Progenitor cell of endocrine pancreas (in vitro differentiated cells): ENCODE measurements at places on chromosomes 11 and 22. TPM values are rescaled to one million over a fixed set of nuclear protein-coding genes. Genes with fewer than 3 reads are reported as not detected.

VSIG10L2 gene
- not detected in 2 replicates for total RNA-seq

DNA sequence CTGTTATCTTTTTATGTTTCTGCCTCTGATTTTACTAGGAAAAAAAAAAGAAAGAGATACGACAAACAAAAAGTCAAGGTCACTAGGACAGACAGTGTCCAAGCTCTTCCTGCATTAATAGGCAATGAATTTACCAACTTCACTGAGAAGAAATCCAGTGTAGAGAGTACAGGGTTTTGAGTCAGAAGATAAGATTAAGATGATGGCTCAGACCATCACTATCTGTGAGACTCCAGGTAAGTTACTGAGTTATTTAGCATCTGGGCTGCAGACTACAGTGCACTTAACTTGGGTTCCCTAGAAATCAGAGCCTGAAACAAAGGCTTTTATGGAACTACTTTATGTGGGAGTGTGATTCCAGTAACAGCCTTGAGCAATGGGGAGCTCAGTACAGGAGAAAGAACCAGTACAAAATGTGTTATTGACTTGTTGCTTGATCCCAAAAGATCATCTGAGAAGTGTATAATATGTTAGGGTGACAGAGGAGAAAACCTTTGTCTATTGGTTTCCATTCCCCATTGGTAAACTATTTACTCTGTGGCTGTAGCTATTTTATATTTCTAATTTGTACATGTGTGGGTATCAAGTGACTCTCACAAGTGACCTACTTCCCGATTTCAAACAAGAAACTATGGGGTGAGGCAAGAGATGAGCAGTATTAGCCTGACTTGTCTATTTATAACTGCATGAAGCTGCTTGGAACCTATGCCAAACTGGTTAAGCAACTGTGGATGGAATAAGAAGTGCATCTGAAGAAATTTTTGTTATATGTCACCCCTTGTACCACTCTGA is 395.8 kb downstream of the RAB38 start:
- no peaks in the 10 kb centered on the region for H3K27me3 ChIP-seq
- H3K4me1 ChIP-seq = no peaks in the 10 kb centered on the region
- no peak overlapping the region for H3K27ac ChIP-seq
- H3K4me3 ChIP-seq = no peak overlapping the region
- no peak for DNase-seq

DNA sequence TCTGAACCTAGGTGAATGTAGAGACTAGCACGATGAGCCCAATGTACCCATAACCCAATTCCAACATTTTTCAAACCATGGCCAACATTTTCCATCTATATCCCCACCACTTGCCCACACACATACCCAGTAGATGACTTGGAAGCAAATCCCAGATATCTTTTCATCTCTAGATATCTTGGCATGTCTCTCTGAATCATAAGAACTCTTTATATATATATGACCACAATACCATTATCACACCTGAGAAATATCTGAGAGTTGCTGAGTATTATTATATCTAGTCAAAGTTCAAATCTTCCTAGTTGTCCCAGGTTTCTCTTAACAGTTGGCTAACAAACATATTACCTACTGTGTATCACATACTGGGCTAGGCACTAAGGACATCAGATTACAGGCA is 37.9 kb upstream of the NFRKB start:
- H3K4me3 ChIP-seq = no peak overlapping the region
- H3K27ac ChIP-seq = no peak overlapping the region
- H3K4me1 ChIP-seq = peaks cover 2% of the 10 kb centered on the region

GRCh38 chr22:36772451-36772850 is 3.5 kb downstream of the IFT27 start:
- H3K4me1 ChIP-seq = peaks cover 7% of the 10 kb centered on the region
- no peaks in the 10 kb centered on the region for H3K36me3 ChIP-seq
- no peak overlapping the region for H3K4me3 ChIP-seq
- no peak for DNase-seq
- no peak overlapping the region for H3K27ac ChIP-seq
- H3K27me3 ChIP-seq = no peaks in the 10 kb centered on the region

- no peak for DNase-seq
- no peak overlapping the region for H3K27ac ChIP-seq
- peaks cover 13% of the 10 kb centered on the region for H3K4me1 ChIP-seq
- no peak overlapping the region for H3K4me3 ChIP-seq
Observed at GRCh38 chr22:20193761-20194494, 43.1 kb upstream of the CCDC188 start.

DNA sequence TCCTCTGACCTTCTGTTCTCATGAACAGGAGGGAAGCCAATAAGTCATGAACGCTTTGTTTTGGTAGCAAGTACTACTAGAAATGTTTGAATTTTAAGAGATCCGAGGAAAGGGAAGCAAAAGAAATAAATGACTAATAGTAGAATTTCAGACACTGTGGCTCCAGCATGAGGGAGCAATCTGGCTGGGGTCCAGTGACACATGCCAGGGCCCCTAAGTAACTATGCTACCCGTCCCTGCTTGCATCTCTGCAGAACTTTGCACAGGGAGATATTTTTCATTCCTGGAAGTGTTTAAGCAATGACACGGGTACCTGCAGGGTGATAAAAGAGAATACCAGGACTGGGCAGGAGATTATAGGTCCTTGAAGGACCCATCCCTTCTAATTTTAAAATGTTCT is 7.3 kb upstream of the ADAMTS8 start:
- H3K4me1 ChIP-seq = no peaks in the 10 kb centered on the region
- H3K4me3 ChIP-seq = no peak overlapping the region
- no peaks in the 10 kb centered on the region for H3K36me3 ChIP-seq
- no peak overlapping the region for H3K27ac ChIP-seq
- DNase-seq = no peak

GRCh38 chr22:43743131-43743530 is 69.0 kb downstream of the EFCAB6 start:
- H3K36me3 ChIP-seq = no peaks in the 10 kb centered on the region
- H3K27ac ChIP-seq = no peak overlapping the region
- no peaks in the 10 kb centered on the region for H3K4me1 ChIP-seq
